ENCODE measurements at places on chromosomes 11 and 22.

GRCh38 chr11:130070846-130071200 is 1.1 kb downstream of the APLP2 start:
- no peak for DNase-seq

DNA sequence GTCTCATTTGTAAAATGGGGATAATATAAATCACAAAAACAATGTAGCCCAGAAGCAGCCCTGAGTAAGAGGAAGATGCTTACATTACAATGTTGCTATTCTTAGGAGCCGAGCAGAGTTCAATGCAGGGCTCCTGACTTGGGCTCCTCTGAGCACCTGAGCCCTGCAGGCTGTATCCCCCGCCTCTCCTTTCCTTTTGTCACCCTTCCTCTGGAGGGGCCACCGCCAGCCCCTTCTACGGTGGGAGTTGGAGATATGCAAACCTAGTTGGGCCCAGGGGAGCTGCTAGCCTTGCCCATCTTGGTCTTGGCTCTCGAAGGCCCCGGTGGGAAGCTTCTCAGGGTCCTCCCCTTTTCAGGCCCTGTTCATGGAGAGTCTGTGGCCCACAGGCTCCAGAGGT is 8.4 kb upstream of the CSNK1E start:
- no peak for DNase-seq

DNA sequence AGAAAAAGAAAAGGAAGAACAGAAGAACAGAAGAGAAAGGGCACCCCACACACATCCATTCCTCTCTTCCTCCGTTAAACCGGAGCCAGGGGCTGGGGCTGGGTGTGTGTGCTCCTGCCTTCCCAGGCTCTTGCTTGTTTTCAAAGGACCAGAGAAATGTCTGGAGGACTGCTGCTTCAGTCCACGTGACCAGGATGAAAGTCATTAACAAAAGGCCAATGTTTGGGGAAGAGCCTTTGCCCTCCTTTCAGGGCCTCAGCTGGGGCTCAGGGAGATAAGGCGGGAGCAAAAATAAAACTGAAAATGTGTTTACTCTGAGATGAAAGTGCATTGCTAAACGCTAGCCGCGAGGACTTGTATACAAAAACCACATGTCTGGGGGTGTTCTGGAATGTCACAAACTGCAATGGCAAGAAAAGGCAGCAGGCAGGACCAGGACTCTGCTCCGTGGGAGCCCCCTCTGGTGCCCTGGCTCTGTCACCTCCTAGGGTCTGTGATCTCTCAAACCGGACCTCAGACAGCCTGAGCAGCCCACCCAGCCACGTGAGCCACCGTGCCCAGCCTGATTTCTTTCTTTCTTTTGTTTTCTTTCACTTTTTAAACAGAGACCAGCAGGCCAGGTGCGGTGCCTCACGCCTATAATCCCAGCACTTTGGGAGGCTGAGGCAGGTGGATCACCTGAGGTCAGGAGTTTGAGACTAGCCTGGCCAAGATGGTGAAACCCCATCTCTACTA is 31.6 kb upstream of the MYH9 start:
- no peak for DNase-seq

- DNase-seq, result no peak
Measured at GRCh38 chr11:128881221-128881620, 9.9 kb upstream of the KCNJ5 start.

DNA sequence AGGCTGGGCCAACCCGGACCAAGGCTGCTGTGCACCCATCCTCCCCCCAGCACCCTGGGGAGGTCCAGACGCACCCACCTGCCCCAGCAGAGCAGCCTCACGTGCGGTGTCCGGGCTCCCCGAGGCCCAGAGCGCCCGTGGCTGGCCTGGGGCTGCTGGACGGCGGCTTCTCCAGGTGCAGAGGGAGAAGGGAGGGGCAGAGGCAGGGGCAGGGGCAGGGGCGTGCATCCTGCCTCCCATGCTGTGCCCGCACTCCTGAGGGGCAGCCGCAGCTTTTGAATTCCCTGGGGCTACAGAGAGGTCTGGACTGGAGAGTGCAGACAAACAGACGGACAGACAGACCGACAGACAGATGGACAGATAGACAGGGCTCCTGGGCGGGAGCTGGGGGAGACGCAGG is 83.6 kb upstream of the PRR5 start:
- DNase-seq, result no peak

DNA sequence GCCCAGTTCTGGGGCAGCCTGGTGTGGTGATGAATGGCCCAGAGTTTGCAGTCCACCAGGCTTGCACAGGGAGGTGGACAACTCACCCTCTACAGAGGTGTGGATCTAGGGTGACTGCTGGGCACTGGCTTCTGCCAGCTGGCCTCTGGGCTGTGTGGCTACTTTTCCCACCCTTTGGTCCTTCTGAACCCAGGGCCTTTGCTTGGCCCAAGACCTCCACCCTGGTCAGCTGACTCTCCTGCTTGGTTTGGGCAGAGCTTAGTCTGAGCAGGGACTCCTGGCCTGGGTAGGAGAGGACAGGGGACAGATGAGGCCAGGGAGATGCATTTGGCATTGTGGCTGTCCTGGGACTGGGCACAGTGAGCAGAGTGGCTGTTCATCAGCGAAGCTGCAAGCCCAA is 83.0 kb upstream of the SHANK2 start:
- no peak for DNase-seq

- DNase-seq, result no peak
Measured at GRCh38 chr22:49603016-49603415, 224.7 kb downstream of the BRD1 start.

DNA sequence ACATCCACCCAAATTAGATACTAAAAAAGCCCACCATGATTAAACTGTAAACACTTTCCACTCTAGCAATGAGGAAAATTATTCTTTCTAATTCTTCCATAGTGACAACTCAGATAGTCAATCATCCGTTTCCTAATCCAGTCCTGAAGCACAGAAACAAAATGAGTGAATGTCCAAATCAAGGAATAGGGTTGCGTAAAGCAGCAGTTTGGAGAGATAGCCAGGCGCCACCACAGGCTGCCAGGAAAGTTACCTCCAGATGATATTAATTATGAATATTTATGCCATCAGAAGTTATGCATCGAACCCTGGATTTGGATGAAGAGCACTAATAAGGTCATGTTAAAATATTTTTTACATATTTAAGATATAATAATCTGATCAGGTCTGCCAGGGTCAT is 63.2 kb downstream of the ETS1 start:
- no peak for DNase-seq

- no peak for DNase-seq
Measured at GRCh38 chr11:32829157-32829679, 509 bp upstream of the PRRG4 start.

DNA sequence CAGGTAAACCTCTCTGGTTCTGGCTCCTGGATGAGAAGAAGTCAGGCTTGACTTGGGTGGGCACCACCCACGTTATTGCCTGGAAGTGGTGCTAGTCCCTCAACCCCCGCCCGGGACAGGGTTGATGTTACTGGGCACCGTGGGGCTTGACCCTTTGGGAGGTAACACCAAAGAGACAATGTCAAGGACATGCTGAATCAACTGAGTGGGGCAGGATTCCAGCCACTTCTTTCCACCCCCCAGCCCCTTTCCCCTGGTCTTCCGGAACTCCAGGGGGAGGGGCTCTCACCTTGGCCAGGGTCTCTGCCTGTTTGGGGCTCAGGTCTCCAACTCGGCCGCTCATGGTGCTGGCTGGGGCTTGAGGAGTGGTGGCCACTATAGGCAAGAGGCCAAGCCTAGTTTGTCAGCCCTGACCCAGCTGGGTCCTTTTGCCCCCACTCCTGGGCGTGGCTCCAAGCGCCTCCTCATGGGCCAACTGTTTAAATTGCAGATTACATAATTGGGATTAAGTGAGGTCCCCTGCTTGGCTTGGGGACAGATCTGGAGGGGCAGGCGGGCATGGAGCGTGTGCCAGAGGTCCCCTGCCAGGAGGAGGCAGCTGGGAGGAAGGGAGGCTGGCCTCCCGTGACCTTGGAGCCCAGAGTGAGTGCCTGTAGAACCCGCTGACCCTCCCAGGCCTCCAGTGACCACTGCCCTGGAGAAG is at the start of gene SEC14L3:
SEC14L3 (minus strand) TSS at position 402 of the 703 bp plus-strand sequence; CDS start at position 343, 59 bp downstream.
- DNase-seq, result no peak

DNA sequence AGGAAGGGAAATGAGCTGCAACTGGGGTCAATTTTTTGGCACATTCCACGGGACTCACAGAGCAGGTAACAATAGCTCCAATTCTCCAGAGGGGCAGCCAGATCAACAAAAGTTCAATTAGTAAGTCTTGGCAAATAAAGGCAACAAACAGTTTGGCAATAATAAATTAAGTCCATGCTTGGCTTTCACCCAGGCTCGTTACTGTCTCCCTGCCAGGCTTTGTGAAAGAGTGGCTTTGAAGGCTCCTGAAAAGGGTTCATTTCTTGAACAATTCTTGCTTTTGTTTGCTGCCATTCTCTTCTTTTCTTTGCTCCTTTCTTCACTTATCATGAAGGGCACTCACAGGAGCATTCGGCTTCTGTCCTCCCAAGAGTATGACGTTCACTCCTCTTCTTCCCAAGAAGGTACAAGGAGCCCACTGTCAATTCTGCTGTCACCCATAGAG is 123.3 kb downstream of the APIP start:
- DNase-seq, result no peak

GRCh38 chr11:66846671-66847091 is 3.4 kb downstream of the RCE1 start:
- no peak for DNase-seq

- DNase-seq, result no peak
Measured at GRCh38 chr11:32154275-32154674, 63.4 kb downstream of the RCN1 start.

DNA sequence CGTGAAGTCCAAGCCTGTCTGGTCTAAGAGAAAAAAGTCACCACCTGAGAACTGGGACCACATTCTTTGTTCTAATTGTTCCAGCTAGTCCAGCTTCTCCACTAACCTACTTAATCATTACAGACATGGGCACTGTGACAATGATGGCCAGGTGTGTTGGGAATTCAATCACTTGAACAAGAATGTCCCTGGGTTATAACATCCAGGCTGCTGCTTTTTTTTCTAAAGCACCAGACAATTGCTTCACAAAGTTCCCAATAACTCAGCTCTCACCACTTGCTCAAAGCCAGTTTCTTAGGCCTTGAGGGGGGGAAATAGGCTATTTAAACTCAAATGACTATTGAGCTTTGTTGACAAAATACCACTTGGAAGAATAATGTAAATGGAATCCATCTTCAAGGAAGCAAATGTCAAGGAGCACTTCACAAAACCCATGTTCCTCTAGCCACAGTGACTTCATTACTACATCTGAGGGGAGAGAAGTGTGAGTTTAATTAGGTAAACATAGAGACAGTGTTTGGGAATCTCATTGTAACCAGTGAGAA is 80.3 kb downstream of the ME3 start:
- no peak for DNase-seq

GRCh38 chr11:11349870-11350337 is 3.1 kb downstream of the CSNK2A3 start:
- no peak for DNase-seq

GRCh38 chr11:61270354-61271076 is 24.6 kb downstream of the VWCE start:
- no peak for DNase-seq

GRCh38 chr22:36589856-36590255 is 60.9 kb upstream of the EIF3D start:
- no peak for DNase-seq

- DNase-seq, result no peak
Measured at GRCh38 chr11:111565114-111565720, 24.7 kb downstream of the LAYN start.

DNA sequence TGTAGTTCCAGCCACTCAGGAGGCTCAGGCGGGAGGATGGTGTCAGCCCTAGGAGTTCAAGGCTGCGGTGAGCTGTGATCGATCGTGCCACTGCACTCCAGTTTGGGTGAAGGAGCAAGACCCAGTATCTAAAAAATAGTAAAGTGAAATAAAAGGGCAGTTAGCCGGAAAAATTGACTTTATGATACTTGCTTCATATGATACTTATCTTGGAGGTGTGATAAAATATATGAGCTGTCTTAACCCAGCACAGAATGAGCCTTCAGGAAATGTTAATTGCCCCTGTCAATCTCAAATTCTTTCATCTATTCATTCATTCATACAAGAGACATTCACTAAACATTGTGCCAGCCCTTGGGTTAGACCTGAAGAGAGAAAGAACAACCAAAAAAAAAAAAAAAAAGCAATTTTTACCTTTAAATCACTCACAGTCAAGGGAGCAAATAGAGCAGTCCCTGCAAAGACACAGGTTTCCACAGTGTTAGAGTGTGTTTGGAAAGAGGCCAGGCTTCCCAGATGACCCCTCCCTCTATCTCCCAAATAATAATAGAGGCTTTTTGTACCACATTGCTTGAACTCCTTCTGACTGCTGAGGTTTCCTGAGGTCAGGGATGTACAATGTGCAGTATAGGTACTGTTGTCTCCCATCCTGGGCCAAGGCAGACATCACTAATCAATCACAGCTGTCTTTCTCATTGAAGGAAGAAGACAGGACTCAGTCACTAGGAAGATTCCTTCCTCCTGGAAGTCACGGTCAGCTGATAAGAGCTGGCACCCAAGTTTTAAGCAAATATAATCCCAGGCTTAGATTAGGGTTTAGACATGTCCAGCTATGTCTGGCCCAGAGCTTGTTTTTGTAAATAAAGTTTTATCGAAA is 454.6 kb downstream of the MIAT start:
- DNase-seq, result no peak

All from stimulated activated CD8-positive, alpha-beta memory T cell treated with anti-CD3 and anti-CD28 coated beads, Interleukin-15, amount 100 ng/mL, for 4 hours (primary cell).